ENCODE measurements at places on chromosomes 7 and 10. TPM values are rescaled to one million over a fixed set of nuclear protein-coding genes. Genes with fewer than 3 reads are reported as not detected.

The TMEM229A gene
- total RNA-seq = not detected

The SNCG gene
- 14.7 TPM for total RNA-seq

The AKR1C2 gene
- 17.5 TPM for total RNA-seq

DNA sequence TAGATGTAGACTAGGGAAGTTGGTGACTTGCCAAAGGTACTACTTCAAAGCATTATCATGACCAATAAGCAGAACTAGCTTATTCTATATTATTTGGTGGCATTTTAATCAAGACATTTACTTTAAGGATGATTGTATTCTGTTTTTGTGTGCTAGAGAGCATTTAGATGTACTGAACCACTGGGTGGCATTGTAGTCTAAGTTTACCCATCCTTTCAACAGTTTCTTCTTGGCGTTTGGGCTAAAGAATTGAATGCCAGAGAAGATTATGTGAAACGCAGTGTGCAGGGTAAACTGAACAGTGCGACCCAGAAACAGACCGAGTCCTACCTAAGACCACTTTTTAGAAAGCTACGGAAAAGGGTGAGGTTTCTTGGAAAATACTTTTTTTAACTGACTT, 26.8 kb downstream of the PRPF18 start:
- no peak overlapping the region for H3K27ac ChIP-seq
- no peaks in the 10 kb centered on the region for H3K27me3 ChIP-seq
- H3K4me1 ChIP-seq = peaks cover 17% of the 10 kb centered on the region
- no peak overlapping the region for H3K4me3 ChIP-seq
- peaks cover 76% of the 10 kb centered on the region for H3K36me3 ChIP-seq

GRCh38 chr10:33101392-33101787, 143.4 kb upstream of the ITGB1 start:
- H3K27ac ChIP-seq = no peak overlapping the region
- no peak overlapping the region for H3K4me3 ChIP-seq
- H3K4me1 ChIP-seq = no peaks in the 10 kb centered on the region
- H3K27me3 ChIP-seq = peaks cover 16% of the 10 kb centered on the region

DNA sequence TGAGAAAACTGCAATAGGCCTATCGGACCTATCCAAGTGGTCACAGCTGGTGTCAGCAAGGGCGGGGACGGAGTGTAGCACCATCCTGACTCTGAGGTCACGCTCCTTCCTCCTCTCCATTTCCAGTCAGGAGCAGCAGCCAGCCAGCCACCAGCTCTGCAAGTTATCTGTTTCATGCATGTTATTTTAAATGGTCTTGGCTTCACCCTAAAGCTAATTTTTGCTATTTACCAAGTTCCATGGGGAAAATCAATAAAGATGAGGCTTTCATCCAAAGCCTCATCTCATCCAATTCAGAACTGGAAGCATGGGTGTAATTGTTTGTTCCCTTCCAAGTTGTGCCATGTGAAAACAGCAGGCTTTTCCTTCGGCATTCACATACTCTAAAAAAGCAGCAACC, 49.3 kb downstream of the ICA1 start:
- H3K27ac ChIP-seq = no peak overlapping the region
- DNase-seq = no peak
- no peak overlapping the region for H3K4me3 ChIP-seq

Measured in left ventricle myocardium inferior (tissue), 1 donor.